ENCODE measurements at places on chromosomes 7 and 10. TPM values are rescaled to one million over a fixed set of nuclear protein-coding genes. Genes with fewer than 3 reads are reported as not detected.

NET1 gene
- 98.3 TPM for total RNA-seq

CLCN1 gene
- 0.23 TPM for total RNA-seq

BAMBI gene
- 39.5 TPM for total RNA-seq

AASS gene
- 789 TPM for total RNA-seq

ZNF365 gene
- 0.35 TPM for total RNA-seq

GIGYF1 gene
- 69.8 TPM for total RNA-seq

SDK1 gene
- total RNA-seq, result 5.1 TPM

ZNF425 gene
- 5.0 TPM for total RNA-seq

FAM25A gene
- not detected for total RNA-seq

- H3K36me3 ChIP-seq, result no peaks in the 10 kb centered on the region
- no peak overlapping the region for H3K27ac ChIP-seq
- no peak for DNase-seq
- no peak overlapping the region for H3K4me3 ChIP-seq
- no peaks in the 10 kb centered on the region for H3K4me1 ChIP-seq
- no peaks in the 10 kb centered on the region for H3K27me3 ChIP-seq
These were observed 8.2 kb downstream of the CCDC7 start for GRCh38 chr10:32454148-32454547.

DNA sequence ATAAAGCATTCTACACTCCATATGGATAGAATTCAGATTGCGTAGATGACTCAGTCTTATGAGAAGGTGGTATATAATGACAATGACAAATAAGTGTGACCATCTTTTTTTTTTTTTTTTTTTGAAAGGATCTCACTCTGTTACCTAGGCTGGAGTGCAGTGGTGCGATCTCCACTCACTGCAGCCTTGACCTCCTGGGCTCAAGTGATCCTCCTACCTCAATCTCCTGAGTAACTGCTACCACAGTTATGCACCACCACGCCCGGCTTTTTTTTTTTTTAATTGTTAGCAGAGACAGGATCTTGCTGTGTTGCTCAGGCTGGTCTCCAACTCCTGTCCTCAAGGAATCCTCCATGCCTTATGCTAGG, 43.2 kb upstream of the NRP1 start:
- no peaks in the 10 kb centered on the region for H3K27me3 ChIP-seq
- H3K4me1 ChIP-seq, result no peaks in the 10 kb centered on the region
- no peak for DNase-seq
- H3K27ac ChIP-seq, result no peak overlapping the region

- peaks cover 10% of the 10 kb centered on the region for H3K4me1 ChIP-seq
- DNase-seq, result no peak
- H3K27ac ChIP-seq, result no peak overlapping the region
- H3K4me3 ChIP-seq, result no peak overlapping the region
- no peaks in the 10 kb centered on the region for H3K27me3 ChIP-seq
These were observed 11.5 kb upstream of the SH2D4B start for GRCh38 chr10:80526218-80526617.

GRCh38 chr10:131983780-131984179, 2.1 kb upstream of the BNIP3 start:
- H3K4me1 ChIP-seq, result peaks cover 18% of the 10 kb centered on the region
- peaks cover 55% of the 10 kb centered on the region for H3K27me3 ChIP-seq
- H3K27ac ChIP-seq, result no peak overlapping the region
- no peak overlapping the region for H3K4me3 ChIP-seq
- no peaks in the 10 kb centered on the region for H3K36me3 ChIP-seq

- no peak overlapping the region for H3K4me3 ChIP-seq
- H3K36me3 ChIP-seq, result no peaks in the 10 kb centered on the region
- no peak for DNase-seq
- H3K27me3 ChIP-seq, result no peaks in the 10 kb centered on the region
- H3K4me1 ChIP-seq, result no peaks in the 10 kb centered on the region
- no peak overlapping the region for H3K27ac ChIP-seq
These were observed 262.7 kb downstream of the CTNNA3 start for GRCh38 chr10:67433276-67433675.

GRCh38 chr7:104487642-104488041, 159.2 kb downstream of the LHFPL3 start:
- DNase-seq, result no peak
- H3K36me3 ChIP-seq, result no peaks in the 10 kb centered on the region
- H3K4me1 ChIP-seq, result no peaks in the 10 kb centered on the region
- no peaks in the 10 kb centered on the region for H3K27me3 ChIP-seq
- no peak overlapping the region for H3K4me3 ChIP-seq

DNA sequence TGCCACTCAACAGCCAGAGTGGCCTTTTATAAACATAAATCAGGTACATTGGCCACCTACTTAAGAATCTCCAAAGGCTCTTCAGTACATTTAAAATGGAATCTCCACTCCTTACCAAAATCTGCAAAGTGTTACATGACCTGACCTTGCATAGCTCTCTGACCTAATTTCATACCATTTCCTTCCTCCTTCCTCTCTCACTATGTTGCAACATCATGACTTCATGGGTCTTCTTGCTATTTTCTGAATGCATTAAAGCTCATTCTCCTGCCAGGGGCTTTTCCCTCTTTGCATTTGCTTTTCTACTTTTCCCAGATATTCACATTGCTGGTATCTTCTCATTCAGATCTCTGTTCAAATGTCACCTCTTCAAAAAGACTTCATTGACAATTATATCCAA, 22.1 kb upstream of the PPP1R17 start:
- H3K4me1 ChIP-seq, result no peaks in the 10 kb centered on the region
- no peak overlapping the region for H3K27ac ChIP-seq
- H3K4me3 ChIP-seq, result no peak overlapping the region
- H3K36me3 ChIP-seq, result no peaks in the 10 kb centered on the region
- H3K27me3 ChIP-seq, result no peaks in the 10 kb centered on the region
- DNase-seq, result no peak

DNA sequence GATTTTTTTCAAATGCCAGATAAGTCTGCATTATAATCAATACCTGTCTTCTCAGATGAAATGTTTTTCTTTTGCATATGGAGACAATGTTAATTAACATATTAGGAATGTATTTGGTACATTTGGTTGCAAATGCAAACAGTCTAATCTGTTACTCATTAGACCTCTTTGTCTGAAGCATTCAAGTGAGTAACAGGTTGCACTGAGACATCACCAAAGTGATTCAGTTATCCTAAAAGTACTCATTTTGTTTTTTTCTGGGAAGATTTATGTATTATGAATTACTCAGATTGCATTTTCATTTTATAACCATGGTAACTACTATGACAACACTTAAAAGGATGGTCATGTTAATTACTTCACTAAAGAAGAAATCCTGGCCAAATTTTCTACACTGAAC, 513.6 kb downstream of the HTR7 start:
- no peak overlapping the region for H3K4me3 ChIP-seq
- no peak for DNase-seq
- H3K4me1 ChIP-seq, result peaks cover 5% of the 10 kb centered on the region
- H3K27me3 ChIP-seq, result no peaks in the 10 kb centered on the region

- H3K36me3 ChIP-seq, result no peaks in the 10 kb centered on the region
- no peaks in the 10 kb centered on the region for H3K4me1 ChIP-seq
- H3K27me3 ChIP-seq, result no peaks in the 10 kb centered on the region
- no peak for DNase-seq
- H3K27ac ChIP-seq, result no peak overlapping the region
These were observed 647.6 kb downstream of the TNS3 start for GRCh38 chr7:46934198-46934825.

DNA sequence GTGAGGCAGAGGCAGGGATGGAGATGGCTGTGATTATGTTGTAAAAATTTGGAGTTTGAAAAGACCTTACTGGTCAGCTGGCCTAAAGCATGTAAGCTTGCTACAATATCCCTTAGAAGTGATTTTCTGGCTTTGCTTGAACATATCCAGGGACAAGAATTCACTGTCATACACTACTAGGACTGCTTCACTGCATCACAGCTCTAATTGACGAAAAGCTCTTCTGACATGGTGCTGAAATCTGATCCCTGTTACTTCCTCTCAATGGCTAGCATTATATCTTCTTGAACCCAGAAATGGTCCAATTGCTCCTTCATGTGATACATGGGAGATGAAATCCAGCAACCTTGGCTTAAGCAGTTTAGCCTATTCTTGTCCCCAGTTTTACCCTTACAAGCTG, 197.7 kb upstream of the HPS1 start:
- no peak for DNase-seq
- H3K27ac ChIP-seq, result no peak overlapping the region
- H3K4me1 ChIP-seq, result peaks cover 48% of the 10 kb centered on the region
- no peak overlapping the region for H3K4me3 ChIP-seq

DNA sequence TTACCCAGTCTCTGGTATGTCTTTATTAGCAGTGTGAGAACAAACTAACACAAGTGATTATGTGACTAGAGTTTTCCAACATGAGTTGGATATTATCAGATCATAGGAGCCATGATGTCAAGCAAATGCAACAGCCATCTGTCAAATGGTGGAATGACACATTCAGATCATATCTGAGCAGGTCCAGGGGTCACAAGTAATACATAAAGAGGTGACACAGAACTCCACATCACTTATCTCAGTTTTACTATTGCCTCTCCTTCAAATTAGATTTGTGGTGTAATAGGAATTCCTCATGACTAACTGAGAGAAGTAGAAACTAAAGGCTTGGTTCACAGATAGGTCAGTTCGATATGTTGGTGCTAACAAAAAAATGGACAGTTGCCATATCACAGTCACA, 12.2 kb upstream of the SAMD9L start:
- no peak overlapping the region for H3K27ac ChIP-seq
- H3K36me3 ChIP-seq, result no peaks in the 10 kb centered on the region
- H3K27me3 ChIP-seq, result no peaks in the 10 kb centered on the region
- DNase-seq, result no peak
- no peak overlapping the region for H3K4me3 ChIP-seq

DNA sequence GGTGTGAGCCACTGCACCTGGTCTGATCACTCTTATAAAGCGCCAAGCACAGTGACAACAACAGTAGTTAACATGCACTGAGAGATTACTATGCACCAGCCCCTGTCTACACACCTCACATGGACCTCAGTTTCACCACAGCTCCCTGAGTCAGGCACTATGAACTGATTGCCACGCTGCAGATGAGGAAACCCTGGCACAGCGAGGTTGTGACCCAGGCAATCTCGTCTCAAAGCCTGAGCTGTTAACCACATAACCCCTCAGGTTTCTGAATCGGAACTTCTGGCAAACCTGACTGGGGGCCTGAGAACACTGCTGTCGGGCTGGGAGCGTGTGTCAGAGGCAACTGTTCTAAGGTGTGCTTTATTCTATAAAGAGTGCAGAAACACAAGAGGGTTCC, 150.8 kb downstream of the RNF216 start:
- H3K27ac ChIP-seq, result 0 out of 2 replicates have a peak overlapping the region, but pooled peaks have one; percentile 72
- DNase-seq, result no peak
- H3K4me3 ChIP-seq, result no peak overlapping the region
- H3K27me3 ChIP-seq, result no peaks in the 10 kb centered on the region

DNA sequence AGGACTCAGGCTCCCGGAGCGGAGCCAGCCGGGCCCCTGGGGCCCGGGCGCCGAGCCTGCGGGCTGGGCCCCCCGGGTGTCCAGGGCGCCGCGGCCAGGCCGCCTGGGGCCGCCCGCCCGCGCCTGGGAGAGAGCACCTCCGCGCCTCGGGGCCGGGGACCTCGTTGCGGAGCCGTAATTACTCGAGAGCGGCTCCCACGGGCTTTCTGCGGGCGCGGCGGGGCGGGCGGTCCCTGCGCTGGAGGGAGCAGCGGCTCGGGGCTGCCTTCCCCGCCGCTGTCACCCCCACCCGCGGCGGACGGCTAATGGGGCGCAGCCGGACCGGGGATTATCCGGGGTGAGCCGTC, 1.5 kb downstream of the GNB2 start:
- DNase-seq, result no peak
- H3K36me3 ChIP-seq, result no peaks in the 10 kb centered on the region
- peak overlapping the region; percentile 93 for H3K4me3 ChIP-seq
- peaks cover 16% of the 10 kb centered on the region for H3K27me3 ChIP-seq
